Panc1 (cell line): ENCODE measurements at places on chromosomes 6 and 20.
A peak's percentile ranks its signal among the peaks of the same experiment; 100 is the strongest.

GRCh38 chr20:50967586-50967985 lies 9.0 kb downstream of the MOCS3 start:
- no peak for DNase-seq
- no peak overlapping the region for H3K27ac ChIP-seq
- H3K36me3 ChIP-seq: no peaks in the 10 kb centered on the region
- no peaks in the 10 kb centered on the region for H3K27me3 ChIP-seq
- H3K4me3 ChIP-seq: no peak overlapping the region

DNA sequence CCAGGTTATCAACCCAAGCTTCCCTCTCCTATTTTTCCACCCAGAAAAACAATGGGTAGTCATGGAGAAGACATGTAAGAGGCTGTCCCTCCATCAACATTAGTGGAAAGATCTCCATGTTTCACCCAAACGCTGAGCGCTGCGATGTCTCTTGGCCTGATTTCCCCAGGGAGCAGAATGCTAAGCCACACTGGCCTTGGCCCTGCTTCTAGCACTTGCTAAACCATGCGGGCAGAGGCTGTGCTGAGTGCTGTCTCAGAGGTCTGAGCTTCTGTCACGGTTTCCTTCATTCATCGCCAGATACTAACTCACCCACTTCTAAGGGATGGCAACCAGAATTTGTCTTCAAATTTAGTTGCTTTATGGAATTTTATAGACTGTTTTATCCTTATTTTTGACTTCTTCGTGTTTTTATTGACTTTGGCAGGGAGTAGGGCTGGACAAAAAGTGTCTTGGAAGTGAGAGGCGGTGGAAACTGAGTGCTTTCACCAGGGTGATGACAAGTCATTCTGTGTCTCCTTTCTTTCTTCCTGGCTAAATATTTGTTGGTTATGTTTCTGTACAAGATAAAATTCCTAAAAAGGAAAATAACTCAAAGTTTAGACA lies 181.4 kb upstream of the UST start:
- no peaks in the 10 kb centered on the region for H3K27me3 ChIP-seq
- DNase-seq: no peak
- no peak overlapping the region for H3K27ac ChIP-seq

DNA sequence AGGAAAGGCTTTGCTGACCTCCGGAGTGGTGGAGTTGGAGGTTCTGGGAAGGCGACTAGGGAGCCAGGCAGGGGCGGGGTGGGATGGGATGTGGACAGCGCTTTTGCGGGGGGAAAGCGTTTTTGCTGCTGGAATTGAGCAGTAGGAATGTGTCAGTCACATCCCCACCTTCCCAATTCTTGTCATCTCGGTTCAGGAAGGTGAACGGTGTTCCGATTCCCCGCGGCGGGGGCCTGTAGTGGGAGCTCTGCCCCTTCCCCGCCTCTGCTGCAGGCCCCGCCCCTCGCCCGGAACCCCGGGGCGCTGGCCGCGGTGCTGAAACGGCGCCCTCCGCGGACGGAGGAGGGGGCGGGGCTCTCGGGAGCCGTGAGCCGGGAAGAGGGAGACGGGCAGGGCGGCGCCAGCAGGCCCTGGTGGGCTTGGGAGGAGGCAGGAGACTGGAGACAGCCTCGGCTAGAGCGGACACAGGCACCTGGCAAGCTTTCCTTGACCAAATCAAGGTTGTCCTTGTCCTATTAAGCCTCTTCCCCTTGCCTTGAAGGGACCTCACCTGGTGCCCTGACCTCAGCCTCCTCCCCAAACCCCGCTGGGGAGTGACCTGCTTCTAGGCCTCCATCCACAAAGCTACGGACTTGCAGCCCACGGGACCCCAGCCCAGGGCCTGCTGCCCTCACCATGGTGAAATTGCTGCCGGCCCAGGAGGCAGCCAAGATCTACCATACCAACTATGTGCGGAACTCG lies at the start of gene LHFPL5:
LHFPL5 (plus strand) TSS at position 357 of the 741 bp plus-strand sequence; CDS start at position 676, 319 bp downstream.
- H3K27ac ChIP-seq: no peak within 1 kb of the TSS
- peak within 1 kb of the TSS; percentile 15; the same call in 1 of the 2 replicates for H3K4me3 ChIP-seq
- no peak for DNase-seq
- H3K4me1 ChIP-seq: no peaks in the 10 kb centered on the region
- no peaks in the 10 kb centered on the region for H3K36me3 ChIP-seq
- peaks cover 3% of the 10 kb centered on the region; the same call in 1 of the 2 replicates for H3K27me3 ChIP-seq

DNA sequence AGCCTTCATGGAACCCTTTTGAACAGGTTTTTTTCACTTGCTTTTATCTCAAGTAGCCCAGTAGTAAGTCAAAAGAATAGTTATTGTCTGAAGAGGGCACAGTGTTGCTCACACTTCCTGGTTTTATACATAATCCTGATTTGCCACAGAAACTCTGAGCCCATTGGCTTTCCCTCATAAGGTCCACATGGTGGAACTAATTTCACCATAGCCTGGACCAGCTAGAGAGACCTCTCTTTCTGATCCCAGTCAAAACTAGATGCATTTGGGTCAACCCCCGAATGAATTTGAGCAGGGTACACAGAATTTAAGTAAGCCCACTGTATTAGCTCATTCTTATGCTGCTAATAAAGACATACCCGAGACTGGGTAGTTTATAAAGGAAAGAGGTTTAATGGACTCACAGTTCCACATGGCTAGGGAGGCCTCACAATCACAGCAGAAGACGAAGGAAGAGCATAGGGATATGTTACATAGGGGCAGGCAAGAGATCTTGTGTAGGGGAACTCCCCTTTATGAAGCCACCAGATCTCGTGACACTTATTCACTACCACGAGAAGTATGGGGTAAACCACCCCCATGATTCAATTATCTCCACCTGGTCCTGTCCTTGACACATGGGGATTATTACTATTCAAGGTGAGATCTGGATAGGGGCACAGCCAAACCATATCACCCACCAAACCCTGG lies 6.2 kb downstream of the RWDD2A start:
- H3K36me3 ChIP-seq: no peaks in the 10 kb centered on the region
- H3K4me3 ChIP-seq: no peak overlapping the region
- DNase-seq: no peak
- peaks cover 6% of the 10 kb centered on the region; the same call in 1 of the 2 replicates for H3K4me1 ChIP-seq
- H3K27me3 ChIP-seq: no peaks in the 10 kb centered on the region

- H3K27me3 ChIP-seq: no peaks in the 10 kb centered on the region
- no peaks in the 10 kb centered on the region for H3K36me3 ChIP-seq
- H3K4me1 ChIP-seq: no peaks in the 10 kb centered on the region
- no peak for DNase-seq
- H3K27ac ChIP-seq: no peak overlapping the region
Measured at GRCh38 chr6:91788501-91788900, 1201.6 kb upstream of the MAP3K7 start.

- peak overlapping the region; percentile 71 for H3K27ac ChIP-seq
- peaks cover 5% of the 10 kb centered on the region; the same call in 1 of the 2 replicates for H3K4me1 ChIP-seq
- H3K4me3 ChIP-seq: no peak overlapping the region
- no peaks in the 10 kb centered on the region for H3K36me3 ChIP-seq
Measured at GRCh38 chr6:139743664-139744437, 369.4 kb upstream of the CITED2 start.

DNA sequence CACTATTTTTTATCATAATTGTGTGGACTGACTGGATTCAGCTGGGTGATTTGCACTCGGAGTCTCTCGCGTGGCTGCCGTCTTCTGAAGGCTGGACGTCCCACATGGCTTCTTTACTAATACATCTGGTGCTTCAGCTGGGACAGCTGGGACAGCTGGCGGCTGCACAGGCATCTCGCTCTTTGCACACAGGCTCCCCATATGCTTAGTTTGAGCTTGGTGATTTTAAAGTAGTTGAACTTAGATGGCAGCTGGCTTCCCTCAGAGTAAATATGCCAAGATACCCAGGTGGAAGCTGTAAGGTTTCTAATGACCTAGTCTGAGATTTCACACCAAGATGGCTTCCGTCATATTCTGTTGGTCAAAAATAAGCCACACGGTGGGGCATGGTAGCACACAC lies 38.7 kb upstream of the PPP1R3G start:
- no peaks in the 10 kb centered on the region for H3K4me1 ChIP-seq
- no peak overlapping the region for H3K4me3 ChIP-seq
- no peaks in the 10 kb centered on the region for H3K36me3 ChIP-seq

GRCh38 chr6:52976149-52976548 lies 18.9 kb downstream of the GSTA4 start:
- H3K4me3 ChIP-seq: no peak overlapping the region
- H3K36me3 ChIP-seq: no peaks in the 10 kb centered on the region
- H3K4me1 ChIP-seq: no peaks in the 10 kb centered on the region
- no peaks in the 10 kb centered on the region for H3K27me3 ChIP-seq
- no peak for DNase-seq

DNA sequence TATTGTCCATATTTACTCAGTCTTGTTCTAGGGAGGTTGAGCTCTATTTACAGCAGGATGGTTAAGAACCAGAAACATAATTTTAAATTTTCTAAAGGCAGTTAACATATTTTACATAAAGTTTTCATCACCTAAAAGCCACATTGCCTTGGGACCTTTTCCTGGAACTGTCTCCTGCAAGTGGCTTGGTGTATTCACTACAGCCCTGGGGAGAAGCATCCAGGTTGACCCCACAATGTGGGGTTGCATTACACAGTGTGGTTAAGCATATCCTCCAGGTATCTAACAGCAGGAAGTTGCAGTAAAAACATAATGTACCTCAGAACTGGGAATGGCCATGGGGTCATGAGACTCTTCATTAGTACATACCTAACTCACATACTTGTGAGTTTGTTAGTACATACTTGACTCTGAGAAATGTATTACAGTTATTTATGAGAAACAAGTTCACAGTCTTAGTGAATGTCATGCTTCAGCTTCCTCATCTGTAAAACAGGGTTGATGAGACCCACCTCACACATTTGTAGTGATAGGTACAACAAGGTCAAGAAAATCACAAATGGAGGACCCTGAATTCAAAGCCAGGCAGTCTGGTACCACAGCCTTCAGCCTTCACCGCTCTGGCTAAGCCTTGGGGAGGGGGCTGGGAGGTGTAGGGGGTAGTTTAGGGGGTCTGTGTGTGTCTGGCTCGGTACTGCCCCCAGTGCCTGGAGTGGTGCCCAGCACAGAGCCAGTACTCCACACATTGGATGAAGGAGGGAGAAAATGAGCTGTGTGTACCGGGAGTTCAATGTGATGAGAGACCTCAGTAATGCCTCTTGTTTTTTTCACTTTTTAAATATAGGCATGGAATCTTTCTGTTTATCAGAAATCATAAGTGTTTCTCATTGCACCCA lies 52.9 kb downstream of the KAT14 start:
- no peak for DNase-seq
- no peaks in the 10 kb centered on the region for H3K36me3 ChIP-seq
- H3K4me3 ChIP-seq: no peak overlapping the region

DNA sequence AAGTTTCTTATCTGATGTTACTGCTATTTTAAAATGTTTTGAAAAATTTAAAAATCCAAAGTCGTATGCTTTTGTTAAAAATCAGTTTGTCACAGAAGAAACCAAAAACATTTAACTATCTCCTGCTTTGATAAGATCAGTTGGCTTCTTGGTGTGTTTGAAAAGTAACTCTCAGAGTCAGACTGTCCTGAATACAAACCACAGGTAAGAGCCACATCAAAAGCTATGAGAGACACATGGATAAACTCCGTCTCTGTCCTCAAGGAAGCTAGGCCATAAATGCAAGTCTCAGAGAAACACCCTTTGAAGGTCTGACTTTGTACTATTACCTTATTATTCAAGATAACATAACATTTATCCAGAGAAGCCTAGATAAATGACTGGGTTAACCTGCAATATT lies 7.7 kb downstream of the HBS1L start:
- H3K36me3 ChIP-seq: peaks cover 11% of the 10 kb centered on the region; the same call in 1 of the 2 replicates
- no peak overlapping the region for H3K4me3 ChIP-seq
- H3K27ac ChIP-seq: no peak overlapping the region
- H3K27me3 ChIP-seq: no peaks in the 10 kb centered on the region
- H3K4me1 ChIP-seq: no peaks in the 10 kb centered on the region; the same call in 1 of the 2 replicates

DNA sequence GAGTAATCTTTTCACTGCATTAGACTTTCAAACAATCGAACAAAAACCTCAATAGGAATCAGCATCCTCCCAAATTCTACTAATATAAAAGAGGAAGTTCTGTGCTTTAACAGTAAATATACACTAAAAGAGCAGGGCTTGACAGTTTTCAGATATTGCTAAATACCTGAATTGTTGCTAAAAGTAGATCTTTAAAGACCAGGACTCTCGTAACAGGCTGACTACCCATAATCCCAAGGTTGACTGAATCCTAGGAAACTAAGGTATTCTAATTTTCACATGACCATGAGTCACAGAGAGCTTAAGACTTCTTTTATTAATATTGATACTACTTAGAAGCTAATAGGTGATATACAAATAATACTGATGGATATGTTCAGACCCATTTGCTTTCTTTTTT lies 10.1 kb downstream of the CD164 start:
- no peak overlapping the region for H3K27ac ChIP-seq
- no peak overlapping the region for H3K4me3 ChIP-seq
- no peaks in the 10 kb centered on the region for H3K4me1 ChIP-seq
- no peak for DNase-seq

DNA sequence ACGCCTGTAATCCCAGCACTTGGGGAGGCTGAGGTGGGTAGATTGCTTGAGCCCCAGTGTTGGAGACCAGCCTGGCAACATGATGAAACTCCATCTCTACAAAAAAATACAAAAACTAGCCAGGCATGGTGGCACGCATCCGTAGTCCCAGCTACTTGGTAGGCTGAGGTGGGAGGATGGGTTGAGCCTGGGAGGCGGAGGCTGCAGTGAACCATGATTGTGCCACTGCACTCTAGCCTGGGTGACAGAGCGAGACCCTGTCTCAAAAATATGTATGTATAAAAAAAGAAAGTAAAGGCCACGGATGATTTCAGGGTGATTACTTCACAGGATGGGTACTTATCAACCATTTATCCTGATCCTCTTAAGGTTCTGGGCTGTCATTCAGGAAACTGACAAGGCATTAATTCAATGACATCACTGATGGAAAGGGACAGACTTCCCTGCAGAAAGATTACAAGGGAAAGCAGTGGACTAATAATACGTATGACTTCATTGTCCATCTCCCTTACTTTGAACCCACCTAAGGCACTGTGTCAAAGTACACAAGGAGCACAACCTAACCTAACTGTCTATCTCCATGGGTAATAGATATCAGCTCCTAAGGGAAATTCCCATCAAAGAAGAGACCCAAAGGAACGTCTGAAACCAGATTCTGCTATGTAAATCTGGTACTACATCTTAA lies 61.2 kb downstream of the ZMYND8 start:
- peaks cover 15% of the 10 kb centered on the region for H3K4me1 ChIP-seq
- peak overlapping the region; percentile 87 for H3K27ac ChIP-seq
- no peaks in the 10 kb centered on the region for H3K27me3 ChIP-seq
- no peak overlapping the region for H3K4me3 ChIP-seq
- H3K36me3 ChIP-seq: peaks cover 28% of the 10 kb centered on the region

GRCh38 chr6:139172567-139172966 lies 37.7 kb downstream of the HECA start:
- no peak for DNase-seq
- no peaks in the 10 kb centered on the region for H3K4me1 ChIP-seq
- H3K4me3 ChIP-seq: no peak overlapping the region
- no peaks in the 10 kb centered on the region for H3K27me3 ChIP-seq
- H3K27ac ChIP-seq: no peak overlapping the region
- H3K36me3 ChIP-seq: no peaks in the 10 kb centered on the region

DNA sequence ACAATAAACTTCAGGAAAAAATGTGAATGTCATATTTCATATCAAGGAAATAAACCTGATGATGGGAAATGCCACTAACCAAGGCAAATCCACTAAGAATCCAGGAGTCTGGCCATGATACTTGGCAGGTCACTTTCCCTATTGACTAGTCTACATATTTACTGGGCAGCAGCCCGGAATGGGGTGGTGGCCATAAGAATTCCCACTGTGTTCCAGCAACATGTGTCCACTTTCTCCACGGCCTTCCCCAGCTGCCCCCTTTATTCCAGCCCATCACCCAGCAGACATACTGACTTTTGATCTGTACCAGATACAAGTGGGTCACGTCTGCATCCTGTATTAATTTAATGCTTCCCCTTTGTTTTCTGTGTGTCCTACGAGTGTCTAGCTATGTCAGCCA lies 234.5 kb upstream of the PRDM1 start:
- H3K27me3 ChIP-seq: no peaks in the 10 kb centered on the region
- no peak overlapping the region for H3K4me3 ChIP-seq
- no peaks in the 10 kb centered on the region for H3K4me1 ChIP-seq
